Brain (organoid and tissue), 16 donors: ENCODE measurements at places on chromosomes 16 and 17.

DNA sequence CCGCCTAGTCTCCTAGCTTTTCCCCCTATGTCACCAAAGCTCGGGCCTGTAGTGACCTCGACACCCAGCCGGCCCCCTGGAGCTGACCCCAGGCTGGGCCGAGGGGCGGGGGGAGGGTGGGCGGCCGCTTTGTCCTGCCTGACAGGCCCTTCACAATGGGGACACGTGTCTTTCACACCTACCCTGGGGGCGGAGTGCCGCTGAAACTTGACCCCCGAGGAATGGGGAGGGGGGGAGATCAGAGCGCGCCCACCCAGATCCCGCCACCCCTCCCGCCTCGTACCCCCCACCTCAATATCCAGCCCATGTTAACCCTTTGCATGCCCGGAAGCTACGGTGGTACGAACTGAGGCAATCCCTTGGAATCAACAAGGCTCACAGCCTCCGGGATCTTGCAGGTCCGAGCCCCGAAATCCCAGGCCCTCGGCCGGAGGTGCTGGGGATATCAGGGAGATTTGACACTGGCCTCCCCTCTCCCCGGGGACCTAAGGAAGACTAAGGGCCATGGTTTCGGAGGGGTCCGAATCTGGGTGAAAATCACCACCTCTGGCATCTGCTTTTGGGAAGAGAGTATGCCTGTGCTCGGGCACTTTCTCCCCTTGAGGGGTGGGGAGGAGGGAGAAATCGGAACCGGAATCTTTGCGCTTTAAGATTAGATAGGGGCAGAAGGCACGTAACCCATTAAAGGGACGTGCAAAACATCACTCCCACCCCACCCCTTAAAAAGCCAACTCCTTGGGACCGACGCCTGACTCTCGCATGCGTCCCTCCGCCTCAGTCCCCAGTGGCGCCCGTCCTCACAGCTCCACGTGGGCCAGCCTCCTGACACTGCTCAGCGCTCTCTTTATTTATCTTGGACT is 2.6 kb downstream of the NOG start:
- peak; percentile 36 for DNase-seq

DNA sequence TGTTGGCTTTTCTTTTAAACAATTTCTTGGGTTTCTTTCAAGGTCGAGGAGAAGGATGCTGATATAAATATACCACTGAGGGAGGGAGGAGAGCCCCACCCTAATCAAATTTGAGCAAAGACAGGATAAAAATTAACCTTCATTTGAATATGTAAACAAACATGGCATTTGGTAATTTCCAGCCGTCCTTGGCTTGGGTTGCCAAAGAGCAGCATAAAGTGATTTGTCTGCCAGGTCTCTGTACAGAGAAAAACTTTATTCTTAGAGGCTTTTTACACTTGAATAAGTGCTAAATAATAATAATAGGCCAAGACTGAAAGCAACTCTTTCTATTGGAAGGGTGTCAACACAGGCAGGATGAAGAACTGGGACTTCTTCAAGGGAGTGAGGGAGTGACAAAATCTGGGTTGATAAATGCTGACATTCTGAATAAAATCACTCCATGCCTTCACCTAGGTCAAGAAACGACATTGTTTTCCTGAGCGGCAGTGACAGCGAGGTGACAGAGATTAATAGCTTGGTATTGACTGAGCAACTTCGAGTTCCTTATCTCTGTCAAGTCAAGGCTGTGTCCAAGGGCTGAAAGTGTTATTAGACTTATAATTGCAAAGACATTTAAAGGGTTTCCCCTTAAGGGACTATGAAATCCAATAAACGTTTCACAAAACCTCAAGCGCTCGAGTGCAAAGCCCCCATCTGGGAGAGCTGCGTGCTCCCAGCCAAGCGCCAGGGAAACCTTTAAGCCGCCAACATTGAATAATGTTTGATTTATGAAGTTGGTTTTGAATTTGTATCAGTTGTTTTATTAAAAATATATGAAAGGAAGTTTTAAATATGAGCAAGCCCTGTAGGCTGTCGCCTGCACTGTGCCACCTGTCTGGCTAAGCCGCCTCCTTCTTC is 269.5 kb upstream of the N4BP1 start:
- DNase-seq: peak; percentile 59

DNA sequence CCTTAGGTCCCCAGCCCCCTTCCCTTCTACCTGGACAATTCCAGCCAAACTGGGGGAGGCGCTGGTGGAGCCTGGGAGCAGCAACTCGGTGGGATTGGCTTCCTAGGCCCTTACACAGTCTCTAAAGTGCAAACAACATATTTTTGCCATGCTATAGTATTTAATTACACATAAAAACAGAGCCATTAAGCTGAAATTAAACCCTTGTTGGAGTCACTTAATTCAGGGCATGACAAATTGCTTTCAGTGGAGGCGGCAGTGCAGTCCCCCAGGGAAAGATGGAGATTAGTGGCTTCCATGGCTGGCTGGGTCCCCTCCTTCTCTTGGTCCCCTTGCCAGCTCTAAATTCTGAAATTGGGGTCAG is 17.3 kb downstream of the IGFBP4 start:
- DNase-seq: no peak

DNA sequence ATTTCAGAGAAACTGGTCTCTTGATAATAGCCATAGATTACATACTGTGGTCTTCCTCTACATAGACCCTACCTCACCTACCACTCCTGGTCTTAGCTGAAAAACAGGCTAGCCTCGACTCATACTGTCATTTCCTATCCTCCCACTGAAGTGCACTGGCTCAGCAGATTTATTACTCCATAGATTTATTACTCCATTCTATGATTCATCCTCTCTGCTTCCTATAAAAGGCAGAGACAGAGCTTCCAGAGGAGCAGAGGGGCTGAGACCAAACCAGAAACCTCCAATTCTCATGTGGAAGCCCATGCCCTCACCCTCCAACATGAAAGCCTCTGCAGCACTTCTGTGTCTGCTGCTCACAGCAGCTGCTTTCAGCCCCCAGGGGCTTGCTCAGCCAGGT is at the start of gene CCL7:
Gene CCL7 (plus strand): TSS at position 253 of the 400 bp plus-strand sequence. CDS start 70 bp downstream, at position 323.
- DNase-seq: no peak

DNA sequence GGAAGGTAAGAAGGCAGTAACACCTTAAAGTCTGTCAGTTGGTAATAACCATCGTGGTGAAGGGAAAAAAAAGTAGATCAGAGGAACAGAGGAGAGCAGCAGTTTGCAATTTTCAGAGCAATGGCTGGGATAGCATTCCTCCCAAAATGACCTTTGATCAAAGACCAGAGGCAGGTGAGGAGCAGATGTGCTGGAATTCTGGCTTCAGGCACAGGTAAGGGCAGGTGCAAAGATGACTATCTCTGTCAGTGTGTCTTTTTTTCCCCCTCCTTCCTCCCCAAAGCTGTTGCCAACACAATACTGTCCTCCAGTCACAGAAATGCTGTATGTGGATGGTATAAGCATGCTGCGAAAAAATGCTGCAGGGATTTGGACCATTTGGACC is 166.7 kb downstream of the XYLT1 start:
- no peak for DNase-seq

GRCh38 chr17:74437702-74438101 is 5.8 kb downstream of the GPRC5C start:
- DNase-seq: no peak

DNA sequence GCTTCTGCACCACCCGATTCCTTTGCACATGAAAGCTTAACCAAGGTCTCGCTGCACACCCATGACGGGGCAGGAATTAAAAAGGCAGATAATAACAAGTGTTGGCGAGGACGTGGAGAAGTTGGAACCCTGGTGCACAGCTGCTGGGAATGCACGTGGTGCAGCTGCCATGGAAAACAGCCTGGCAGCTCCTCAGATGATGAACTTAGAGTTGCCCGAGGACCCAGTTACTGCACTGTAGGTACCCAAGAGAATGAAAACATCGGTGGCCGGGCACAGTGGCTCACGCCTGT is 211.6 kb upstream of the CIBAR2 start:
- no peak for DNase-seq
